ENCODE measurements at places on chromosomes 13 and 19. TPM values are rescaled to one million over a fixed set of nuclear protein-coding genes. Genes with fewer than 3 reads are reported as not detected.

DNA sequence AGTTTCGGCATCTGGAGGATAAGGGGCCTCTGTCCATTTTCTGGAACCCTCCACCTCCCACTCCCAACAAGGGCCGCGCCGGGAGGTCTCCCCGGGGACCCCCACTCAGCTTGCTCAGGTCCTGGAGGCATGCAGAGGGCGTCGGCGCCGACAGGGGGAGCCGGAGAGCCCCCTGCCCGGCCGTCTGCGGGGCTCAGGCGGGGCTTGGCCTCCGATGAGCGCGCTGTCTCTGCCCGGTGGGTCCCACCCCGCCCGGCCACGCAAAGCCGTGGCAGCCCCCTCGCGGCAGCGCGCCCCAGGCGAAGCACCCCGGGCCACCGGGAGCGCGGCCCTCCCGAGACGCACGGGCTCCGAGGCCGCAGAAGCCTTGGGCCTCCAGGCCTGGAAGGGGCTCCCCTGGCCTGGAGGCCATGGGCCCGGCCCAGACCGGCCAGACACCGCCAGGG, 149.7 kb upstream of the ZNF536 start:
- DNase-seq, result no peak
- H3K4me1 ChIP-seq, result peaks cover 22% of the 10 kb centered on the region
- H3K27me3 ChIP-seq, result peaks cover 13% of the 10 kb centered on the region
- H3K36me3 ChIP-seq, result no peaks in the 10 kb centered on the region
- no peak overlapping the region for H3K27ac ChIP-seq

DNA sequence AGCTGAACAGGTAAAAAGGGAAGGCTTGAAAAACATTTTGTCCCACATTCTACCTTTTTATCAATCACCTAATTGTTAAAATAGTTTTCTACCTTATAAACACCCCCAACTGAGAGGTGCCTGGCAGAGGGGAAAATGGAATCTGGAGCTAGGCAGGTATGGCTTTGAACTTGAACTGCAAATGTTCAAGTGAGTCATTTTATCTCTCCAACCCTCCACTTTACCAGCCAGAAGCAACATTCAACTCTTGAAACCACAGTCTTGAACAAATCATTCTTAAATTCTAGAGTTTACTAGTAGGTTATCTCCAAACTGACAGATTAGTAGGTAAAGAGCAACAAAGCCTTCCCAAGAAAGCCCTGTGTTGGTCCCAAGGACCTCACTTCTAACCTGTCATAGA, 116.9 kb downstream of the ABCC4 start:
- no peaks in the 10 kb centered on the region for H3K36me3 ChIP-seq
- H3K4me1 ChIP-seq, result peaks cover 42% of the 10 kb centered on the region
- peak overlapping the region; percentile 75 for H3K4me3 ChIP-seq
- H3K27me3 ChIP-seq, result no peaks in the 10 kb centered on the region
- no peak for DNase-seq

GRCh38 chr13:49586717-49587116, 1.4 kb upstream of the RCBTB1 start:
- H3K27me3 ChIP-seq, result no peaks in the 10 kb centered on the region
- no peak for DNase-seq
- no peak overlapping the region for H3K4me3 ChIP-seq
- H3K4me1 ChIP-seq, result peaks cover 24% of the 10 kb centered on the region
- H3K27ac ChIP-seq, result no peak overlapping the region

FLT1 gene
- total RNA-seq, result 0.89 TPM

FBXW9 gene
- total RNA-seq, result 1.7 TPM

SHANK1 gene
- not detected for total RNA-seq

ZNF208 gene
- 1.0 TPM for total RNA-seq

Measured in CD4-positive, CD25-positive, alpha-beta regulatory T cell (primary cell).